ENCODE measurements at places on chromosomes 2 and 18.
A peak's percentile ranks its signal among the peaks of the same experiment; 100 is the strongest.

DNA sequence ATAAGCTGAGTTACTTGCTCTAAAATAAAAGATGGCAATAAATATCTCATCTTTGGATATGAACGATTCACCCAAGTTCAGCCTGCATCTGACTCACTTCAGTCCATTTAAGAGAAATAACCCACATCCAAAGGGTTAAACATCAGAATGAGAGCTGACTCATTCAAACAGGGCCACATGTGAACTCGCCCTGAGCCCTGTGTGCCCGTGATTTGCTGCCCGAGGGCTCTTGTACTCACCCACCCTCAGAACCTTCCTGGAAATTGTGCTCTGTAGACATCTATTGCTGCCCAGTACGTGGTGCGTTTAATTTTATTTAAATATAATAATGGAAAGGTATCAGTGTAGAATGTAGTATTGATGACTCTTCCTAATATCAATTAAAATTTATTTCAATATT, 66.9 kb upstream of the RBM44 start:
- peak; percentile 85 for DNase-seq

- no peak for DNase-seq
These were observed 54.7 kb downstream of the VWC2L start for GRCh38 chr2:214465363-214466146.

GRCh38 chr2:429142-429541, 141.3 kb upstream of the ALKAL2 start:
- no peak for DNase-seq

GRCh38 chr2:151664520-151664919, 69.8 kb downstream of the NEB start:
- no peak for DNase-seq

- DNase-seq: peak; percentile 93
These were observed 25.1 kb downstream of the TRAF3IP1 start for GRCh38 chr2:238345297-238345968.

GRCh38 chr2:5995832-5996231, 303.6 kb downstream of the SOX11 start:
- no peak for DNase-seq

DNA sequence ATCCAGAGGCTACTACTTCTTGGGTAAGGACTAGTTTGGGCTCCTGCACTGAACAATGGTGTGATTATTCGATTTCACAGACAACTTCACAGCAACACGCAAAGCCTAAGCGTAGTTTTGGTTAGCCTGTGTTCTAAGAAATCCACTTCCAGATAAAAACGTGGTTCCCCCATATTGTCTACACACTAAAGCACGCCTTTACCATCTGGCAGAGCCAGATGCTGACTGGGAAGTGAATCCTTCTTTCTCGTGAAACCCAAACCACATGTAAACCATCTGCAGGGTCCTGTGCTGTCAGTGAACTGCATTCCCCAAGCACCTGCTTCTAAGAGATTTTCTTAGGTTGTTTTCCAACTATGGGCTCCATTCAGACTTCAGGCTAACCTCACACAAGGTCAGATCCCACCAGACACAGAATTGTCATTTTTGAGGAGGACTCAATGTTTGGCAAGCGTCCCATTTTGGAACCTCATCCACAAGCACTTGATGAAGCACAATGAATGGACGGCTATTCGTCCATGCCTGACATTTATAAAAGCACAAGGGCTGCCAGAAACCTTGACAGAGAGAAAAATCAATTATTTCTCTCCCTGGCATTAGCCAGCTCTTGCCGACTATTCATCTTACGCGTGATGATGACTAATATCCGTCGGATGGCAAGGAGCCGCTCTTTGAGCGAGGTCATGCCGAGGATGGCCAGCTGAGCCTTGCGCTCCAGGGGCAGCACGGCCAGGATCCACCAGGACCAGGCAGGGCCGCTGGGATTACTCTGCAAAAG, 38.4 kb downstream of the LONRF2 start:
- DNase-seq: no peak

DNA sequence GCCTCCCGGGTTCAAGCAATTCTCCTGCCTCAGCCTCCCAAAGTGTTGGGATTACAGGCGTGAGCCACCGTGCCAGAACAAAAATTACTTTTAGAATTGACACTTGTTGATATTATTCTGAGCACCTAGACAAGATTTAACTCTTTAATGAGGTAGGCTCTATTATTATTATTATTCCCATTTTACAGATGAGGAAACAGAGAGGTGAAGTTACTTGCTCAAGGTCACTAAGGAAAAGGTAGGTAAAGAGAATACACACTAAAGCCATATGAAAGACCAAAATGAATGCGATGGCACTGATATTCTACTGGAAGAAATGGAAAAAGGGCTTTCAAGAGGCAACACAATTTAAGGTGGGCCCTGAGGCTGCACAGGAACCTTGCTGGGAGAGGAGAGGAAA, 73.8 kb upstream of the ZFP36L2 start:
- no peak for DNase-seq

GRCh38 chr2:25297738-25298137, 44.0 kb downstream of the DNMT3A start:
- DNase-seq: peak; percentile 63

DNA sequence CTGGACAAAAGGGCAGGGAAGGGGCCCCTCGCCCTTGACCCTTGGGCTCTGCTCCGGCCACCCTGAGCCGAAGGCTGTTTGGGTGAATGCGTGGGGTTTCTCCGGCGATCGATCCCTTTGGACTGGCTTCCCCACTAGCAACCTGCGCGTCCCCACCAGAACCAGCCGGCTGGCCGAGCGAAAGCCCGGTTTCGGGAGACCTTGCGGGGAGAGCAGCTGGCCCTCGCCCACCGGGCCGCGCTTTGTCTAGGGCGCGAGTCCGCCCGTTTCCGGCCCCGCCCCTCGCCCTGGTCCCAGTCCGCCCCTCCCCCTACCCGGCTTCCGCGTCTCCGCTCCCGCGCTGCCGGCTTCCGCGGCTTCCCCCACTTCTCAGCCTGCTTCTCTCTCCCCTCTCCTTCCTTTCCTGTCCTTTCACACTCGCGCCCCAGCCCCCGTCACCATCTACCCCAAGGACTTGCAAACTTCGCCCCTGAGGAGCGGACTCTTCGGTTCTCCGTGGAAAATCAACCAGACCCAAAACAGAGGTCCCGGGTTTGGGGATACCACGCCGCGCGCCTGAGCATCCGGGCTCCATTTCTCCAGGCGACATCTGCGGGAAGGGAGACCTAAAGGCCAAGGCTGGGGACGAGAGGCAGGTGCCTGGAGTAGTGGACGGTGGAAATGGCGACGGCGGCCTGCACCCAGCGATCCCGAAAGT, 48.0 kb upstream of the ATP6V1B1 start:
- no peak for DNase-seq

DNA sequence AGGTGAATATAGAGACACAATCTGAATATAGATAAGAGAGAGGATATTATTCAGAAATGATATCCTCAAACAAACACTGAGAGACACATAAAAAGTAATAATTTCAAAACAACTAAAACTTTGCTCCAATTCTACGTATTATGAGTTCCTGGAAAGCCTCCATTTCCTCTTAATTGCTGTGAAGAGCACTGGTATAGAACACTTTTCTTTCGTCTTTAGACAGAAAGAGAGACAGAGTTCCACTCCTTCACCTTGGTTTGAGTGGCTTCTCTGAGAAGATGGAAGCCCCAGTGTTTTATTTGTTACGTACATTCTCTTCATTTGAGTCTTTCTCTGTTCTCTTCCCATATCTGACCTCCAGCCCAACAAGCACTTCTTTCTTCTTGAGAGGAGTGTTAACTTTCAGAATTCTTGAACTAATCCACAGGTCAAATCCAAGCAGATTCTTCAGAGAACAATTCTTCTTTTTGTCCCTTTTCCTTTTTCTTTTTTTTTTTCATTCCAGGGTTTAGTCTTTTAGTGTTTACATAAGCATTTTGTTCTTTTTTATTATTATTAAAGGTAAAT, 6.4 kb upstream of the PIK3C3 start:
- no peak for DNase-seq

DNA sequence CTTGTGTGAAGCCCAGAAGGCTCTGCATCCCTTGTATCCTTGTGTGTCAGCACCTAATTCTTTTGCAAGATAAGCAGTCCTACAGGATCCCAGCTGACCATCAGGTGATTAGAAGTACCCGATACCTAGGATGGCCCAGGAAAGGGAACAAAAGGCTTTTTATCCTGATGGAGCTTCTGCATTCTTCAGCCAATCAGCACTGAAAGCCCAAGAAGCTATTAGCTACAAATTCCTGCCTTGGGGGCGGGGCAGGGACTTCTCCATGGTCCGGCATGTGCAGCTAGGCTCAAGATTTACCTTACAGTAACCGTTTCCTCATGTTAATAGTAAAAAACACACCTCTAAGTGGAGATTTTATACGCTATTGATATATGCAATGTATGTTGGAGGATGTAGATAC, 264.6 kb upstream of the THUMPD2 start:
- no peak for DNase-seq

DNA sequence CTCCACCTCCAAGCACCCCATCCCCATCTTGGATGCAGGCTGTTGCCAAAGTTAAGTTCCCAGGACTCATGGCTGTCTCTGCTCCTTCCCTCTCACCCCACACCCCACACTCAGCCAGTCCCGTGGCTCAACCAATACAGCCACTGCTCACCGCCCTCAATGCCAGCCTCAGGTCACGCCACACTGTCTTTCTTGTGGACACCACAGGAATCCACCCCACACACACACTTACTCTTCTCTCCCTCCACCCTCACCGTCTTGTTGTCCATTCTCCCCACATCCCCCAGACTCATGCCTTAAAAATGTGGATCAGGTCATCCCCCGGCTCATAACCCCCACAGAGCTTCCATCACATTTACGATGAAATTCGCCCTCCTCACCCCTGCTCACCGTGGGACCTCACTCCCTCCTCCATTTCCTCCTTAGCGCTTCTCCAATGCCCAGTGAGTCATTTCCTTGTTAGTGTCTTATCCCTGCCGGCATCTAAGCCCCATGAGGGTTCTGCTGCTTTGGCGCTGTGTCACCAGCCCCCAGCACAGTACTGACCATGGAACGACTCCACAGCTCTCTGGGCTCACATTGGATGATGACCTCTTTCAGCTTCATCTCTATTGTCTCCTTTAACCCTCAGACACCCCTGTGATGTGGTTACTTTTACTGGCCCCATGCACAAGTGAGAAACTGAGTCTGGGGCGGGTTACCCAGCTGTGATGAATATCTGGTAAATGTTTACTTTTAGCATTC, 13.8 kb downstream of the MLPH start:
- DNase-seq: peak; percentile 5

DNA sequence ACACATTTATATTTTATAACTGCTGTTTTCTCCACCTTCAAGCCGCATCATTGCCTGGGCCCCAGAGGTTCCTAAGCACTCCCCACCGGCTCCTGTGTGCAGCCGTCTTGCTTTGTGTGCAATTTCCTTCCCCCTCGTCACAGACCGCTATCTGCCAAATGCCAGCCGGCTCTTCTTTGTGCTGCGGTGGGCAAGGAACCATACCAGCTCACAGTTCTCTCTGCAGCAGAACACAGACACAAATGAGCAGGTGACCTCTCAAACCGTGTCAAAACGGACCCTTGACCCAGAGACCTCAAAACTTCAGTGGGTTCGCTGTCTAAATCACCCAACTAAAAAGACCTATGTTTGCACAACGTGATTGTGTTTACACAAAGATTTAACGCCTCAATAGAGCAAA, 58.2 kb downstream of the KLF7 start:
- peak; percentile 94 for DNase-seq

GRCh38 chr2:95058989-95059641, 33.6 kb downstream of the MAL start:
- no peak for DNase-seq

GRCh38 chr18:12944709-12945108, 3.1 kb upstream of the SEH1L start:
- DNase-seq: peak; percentile 54

DNA sequence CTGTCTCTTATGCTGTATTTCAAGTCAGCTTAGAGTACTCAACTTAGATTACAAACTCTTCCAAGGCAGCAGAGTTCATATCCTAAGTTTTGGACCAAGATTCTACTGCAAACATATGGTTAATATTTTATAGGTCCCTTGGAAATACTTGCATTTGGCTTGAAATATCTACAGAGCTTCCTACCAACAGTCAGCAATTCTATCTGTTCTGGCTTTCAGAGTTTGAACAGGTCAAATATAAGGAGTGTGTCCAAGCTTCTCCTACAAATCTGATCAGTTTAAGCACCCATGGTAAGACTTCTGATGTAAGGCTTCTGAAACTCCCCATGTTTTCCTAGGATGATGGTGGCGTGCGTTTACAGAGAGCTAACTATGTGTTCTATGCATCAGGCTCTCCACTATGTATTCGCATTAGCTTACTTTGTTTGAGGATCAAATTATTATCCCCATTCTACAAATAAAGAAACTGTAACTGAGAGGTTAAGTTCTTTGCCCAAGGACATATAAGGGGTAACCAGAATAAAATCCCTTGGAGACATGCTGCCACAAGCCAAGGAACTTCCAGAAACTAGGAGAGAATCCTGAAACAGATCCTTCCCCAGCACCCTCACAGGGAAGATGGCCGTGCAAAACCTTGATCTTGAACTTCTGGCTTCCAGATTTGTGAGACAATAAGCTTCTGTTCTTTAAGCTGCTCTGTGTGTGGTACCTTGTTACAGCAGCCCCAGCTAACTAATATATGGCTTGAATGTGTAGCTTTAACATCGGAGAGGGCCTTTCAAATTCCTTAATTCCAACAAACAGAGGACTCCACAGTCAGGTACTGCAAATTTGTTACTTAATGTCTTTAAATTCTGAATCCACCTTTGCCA, 55.1 kb downstream of the ATP8B1 start:
- peak; percentile 90 for DNase-seq

- DNase-seq: no peak
These were observed 48.6 kb upstream of the RBM44 start for GRCh38 chr2:237749961-237750360.

- no peak for DNase-seq
These were observed 66.1 kb upstream of the SP3 start for GRCh38 chr2:174031226-174031625.

DNA sequence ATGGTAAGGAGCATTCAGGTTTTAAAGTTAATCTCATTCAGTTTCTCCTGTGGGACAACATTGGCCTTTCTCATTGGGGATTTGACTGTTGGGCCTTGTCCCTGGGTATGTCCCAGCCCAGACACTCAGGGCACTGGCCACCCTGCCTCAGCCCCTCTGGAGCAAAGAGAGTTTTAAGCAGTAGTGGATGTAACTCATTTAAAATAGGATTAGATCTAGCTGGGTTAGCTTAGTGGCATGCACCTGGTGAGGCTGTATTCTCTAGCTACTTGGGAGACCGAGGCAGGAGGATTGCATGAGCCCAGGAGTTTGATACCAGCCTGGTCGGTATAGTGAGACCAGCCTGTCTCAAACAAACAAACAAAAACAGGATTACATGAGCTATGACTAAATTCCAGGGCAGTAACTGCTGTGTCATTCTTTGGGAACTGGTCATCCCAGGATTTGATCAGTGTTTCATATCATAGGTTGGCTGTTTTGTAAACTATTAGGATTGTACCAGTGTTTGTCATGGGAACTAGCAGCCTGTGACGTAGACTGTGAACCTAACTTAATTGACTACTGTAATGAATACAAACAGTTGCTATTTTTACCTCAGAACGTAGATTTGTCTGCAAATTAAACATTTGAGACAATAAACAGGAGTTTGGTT, 12.5 kb downstream of the INPP4A start:
- DNase-seq: no peak

GRCh38 chr2:37026050-37026449, 58.1 kb downstream of the HEATR5B start:
- DNase-seq: peak; percentile 33

GRCh38 chr18:45538444-45538843, 76.8 kb upstream of the SLC14A2 start:
- no peak for DNase-seq

All from NCI-H69 (cell line).